ENCODE measurements at places on chromosomes 11 and 22.

- DNase-seq = no peak
These were observed 18.2 kb downstream of the DDX17 start for GRCh38 chr22:38487946-38488345.

GRCh38 chr11:35160902-35161597 is 22.1 kb downstream of the CD44 start:
- DNase-seq = peak; percentile 64

- no peak for DNase-seq
These were observed 6.3 kb downstream of the BEST1 start for GRCh38 chr11:61956191-61957020.

- DNase-seq = peak; percentile 33
These were observed 1.1 kb upstream of the MRGPRX4 start for GRCh38 chr11:18171377-18172000.

GRCh38 chr11:19320827-19321226 is 80.1 kb upstream of the E2F8 start:
- no peak for DNase-seq

DNA sequence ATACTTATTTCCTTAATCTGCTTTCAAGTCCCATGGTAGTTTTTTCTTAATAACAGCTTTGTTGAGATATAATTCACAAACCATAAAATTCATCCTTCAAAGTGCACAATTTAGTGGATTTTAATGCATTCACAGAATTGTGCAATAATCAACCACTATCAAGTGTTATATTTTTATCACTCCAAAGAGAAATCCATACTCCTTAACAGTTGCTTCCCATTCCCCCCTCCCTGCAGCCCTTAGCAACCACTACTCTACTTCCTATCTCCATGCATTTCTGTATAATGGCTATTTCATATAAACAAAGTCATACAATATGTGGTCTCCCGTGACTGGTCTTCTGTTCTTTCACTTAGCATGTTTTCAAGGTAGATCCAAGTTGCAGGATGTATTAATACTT is 18.8 kb upstream of the NUP50 start:
- DNase-seq = no peak

DNA sequence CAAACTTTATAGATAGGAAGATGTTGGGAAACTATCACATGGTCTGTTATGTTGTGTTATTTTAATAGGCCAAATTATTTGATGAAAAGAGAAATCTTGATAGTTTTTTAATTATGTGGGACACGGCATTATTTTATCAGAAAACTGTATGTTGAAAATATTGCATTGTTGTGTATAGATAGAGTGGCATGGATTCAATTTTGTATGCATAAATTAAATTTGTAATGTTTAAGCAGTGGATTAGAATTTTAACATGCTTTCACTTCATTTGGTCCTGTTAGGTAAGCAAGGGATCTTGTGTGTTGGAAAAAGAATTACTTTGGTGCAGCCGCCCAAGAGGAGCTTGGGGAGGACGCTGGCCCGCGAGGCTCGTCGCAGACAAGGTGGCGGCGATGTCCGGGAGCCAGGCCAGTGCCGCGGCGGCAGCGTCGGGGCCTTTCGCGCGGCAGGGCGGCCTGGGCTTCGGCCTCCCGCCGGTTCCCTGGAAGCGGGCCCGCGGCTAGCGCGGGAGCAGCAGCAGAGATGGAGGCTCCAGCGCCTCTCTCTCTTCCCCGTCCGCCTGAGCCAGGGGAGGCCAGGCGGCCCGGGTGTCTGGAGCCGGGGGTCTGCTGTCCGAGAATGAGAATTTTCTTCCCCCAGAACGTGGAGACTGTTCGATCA is 82.7 kb downstream of the GGT1 start:
- DNase-seq = no peak

DNA sequence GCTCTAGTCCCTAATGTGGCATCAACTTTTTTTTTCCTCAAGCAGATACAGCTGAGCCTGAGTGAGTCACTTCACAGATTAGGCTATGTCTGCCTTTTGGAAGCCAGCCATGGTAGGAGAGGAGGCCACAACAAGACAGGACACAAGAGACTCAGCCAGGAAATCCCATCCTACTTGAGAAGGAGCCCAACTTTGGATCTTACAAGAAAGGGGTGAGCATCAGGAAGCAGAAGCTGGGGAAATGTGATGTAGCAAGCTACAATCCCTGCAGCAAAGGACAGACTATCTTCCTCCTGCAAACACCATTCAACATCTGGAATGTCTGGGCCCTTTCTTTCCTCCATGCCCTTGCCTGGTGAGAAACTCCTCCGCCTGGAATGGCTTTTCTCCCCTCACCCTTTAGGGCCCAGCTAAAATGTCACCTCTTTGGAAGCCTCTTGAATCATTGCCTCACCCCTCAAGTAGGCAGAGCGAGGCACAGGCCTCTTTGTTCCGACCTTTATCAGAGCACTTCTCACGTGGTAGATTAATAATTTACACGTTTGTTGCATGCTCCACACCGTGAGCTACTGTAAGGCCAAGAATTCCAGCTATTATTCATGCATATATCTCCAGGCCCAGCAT is 156.4 kb upstream of the PITPNB start:
- DNase-seq = peak; percentile 87

DNA sequence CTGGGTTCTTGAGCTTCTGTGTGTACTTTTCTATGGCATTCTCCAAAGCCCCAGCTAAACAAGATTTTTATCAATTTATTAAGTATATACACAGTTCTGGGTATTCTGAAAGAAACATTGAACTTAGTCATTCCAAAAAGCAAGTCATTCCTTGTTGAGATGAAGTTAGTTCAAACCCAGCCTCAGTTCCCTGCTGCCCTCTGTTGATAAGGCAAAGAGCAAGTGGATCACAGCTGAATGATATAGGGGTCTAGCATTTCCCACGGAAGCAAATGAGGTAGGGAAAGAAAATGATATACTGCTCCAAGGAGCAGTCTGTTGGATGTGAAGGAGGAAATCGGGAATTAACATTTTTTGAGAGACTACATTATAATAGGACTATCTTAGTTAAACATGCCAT is 841.8 kb upstream of the TENM4 start:
- no peak for DNase-seq

- no peak for DNase-seq
These were observed 10.3 kb upstream of the NAP1L4 start for GRCh38 chr11:3002351-3002861.

DNA sequence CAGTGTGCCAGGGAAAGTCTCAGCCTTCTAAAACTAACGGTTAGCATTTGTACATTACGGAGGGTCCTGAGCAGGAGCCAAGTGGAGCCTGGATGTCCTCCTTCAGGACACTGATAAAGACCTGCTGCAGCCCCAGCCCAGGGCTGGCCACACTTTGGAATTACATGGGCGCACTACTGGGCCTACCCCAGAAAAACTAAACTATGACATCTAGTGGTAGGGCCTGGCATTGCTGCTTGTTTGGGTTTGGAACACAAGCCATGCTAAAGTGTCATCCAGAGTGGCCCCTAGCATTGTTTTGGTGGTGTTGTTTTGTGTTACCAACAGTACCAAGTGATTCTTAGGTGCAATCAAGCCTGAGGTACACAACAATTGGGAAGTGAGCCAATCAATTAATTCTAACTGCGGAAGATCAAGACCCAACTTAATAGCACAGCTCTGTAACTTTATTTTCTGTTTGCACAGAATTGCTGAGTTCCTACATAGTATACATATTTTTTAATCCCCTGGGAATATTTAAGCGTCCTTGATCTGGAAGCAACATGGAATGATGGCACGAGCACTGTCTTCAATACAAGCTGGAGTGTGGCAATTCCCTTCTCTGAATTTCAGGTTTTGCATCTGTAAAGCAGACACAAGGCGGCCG is 340.7 kb downstream of the LARGE1 start:
- DNase-seq = peak; percentile 47
